Foreskin melanocyte (primary cell): ENCODE measurements at places on chromosomes 4 and X.

DNA sequence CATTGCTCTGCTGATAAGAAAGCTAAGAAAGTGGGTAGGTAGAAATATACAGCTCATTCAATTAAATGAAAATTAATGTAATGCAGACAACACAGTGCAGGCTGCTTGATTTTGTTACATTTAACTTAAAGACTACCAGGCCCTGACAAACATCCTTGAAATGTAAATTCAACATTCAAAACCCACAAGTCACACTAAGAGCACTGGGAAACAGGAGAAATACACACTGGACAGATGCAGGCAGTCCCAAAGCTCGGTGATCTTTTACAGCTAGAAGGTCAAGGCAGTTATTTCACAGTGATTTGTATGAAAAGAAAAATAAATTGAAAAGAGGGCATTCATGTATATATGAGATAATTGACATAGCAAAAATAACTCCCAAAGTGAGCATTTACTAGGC lies 94.3 kb upstream of the PLAC1 start:
- no peak for DNase-seq

- no peak for DNase-seq
Observed at GRCh38 chr4:141486375-141486997, 149.9 kb upstream of the IL15 start.

- no peak for DNase-seq
Observed at GRCh38 chrX:126141014-126141413, 25.1 kb downstream of the DCAF12L2 start.

GRCh38 chrX:15301924-15302323 lies 13.5 kb downstream of the ASB11 start:
- peak; percentile 42 for DNase-seq

DNA sequence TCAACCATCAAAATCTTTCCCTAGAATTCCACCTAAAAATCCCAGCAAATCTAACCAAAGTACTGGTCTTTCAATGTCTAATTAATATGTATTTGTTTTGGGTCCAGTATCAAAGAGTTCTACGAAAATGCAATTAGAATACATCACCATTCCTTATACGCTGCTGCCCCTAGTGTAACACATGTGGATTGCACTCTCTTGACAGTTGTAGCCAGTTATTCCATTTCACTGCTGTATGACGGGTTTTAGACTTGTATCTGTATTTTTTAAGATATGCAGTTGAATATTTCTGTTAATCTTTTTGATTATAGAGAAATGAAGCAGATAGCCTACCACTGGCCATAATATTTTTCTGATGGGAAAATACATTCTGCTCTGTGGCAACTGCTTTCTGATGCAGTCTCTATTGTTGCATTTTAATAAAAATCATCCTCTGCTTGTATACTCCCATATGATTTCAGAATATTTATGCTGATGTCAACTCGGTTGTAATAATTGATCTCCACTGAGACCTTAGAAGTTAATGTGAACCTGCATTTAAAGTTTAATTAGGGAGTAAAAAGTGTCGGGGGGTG lies 17.1 kb upstream of the PAGE2B start:
- DNase-seq, result peak; percentile 6

- no peak for DNase-seq
Observed at GRCh38 chr4:94558392-94558904, 106.7 kb downstream of the PDLIM5 start.

- no peak for DNase-seq
Observed at GRCh38 chrX:72309297-72310071, 3.8 kb upstream of the CITED1 start.

- DNase-seq, result no peak
Observed at GRCh38 chr4:11889099-11889498, 460.4 kb upstream of the HS3ST1 start.

DNA sequence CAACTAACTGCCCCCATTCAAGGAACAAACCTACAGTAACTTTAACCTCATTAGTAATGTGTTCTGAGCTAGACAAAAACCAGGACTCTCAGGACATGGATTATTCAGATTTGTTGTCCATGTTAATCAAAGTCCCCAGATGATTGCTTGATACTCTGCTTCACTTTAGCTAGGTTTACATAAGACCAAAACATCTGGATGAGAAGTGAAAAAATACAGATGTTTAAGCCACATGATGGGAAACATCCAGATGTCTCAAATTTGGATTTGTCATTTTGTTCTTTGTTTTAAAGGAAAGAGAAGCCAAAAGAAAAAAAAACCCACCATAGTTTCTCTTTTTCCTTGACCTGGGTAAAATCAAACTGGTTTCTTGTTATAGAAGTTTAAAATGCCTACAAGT lies 48.5 kb upstream of the NRK start:
- no peak for DNase-seq

DNA sequence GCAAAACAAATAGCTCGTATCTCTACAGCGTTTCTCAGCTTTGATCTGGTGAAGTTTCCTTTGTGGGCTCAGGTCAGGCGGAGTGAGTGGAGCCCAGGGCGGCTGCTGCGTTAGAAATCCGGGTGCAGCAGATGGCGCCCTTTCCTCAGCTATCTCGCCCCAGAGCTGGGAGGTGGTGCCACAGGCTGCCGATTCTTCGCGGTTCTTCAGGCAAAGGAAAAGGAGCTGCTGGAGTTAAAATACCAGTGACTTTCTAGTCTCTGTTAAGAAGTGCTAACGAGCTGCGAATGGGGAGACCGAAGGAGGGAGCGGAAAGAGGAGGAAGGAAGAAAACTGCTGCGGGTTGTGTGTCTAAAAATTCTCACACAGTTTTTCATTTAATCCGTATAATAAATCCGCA lies 114.6 kb downstream of the CPE start:
- peak; percentile 47 for DNase-seq

DNA sequence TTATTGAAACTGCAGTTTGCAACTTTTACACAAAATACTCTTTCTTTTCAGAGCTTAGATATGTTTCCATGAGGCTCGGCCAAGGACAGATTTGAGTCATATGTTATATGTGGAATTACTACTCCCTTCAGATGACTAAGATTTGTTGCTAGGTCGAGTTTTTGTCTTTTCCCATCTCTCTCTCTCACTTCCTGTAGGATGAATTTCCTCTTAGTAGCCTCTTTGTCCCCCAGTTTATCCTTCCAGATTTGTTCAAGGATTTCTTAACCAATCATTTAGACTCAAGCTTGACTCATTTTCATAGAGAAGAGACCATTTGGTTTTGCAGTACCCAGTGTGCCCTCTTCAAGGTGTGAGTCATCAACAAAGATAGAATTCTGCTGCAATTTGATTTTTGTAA lies 209.2 kb downstream of the GLUD2 start:
- peak; percentile 70 for DNase-seq

- DNase-seq, result no peak
Observed at GRCh38 chrX:104913348-104913747, 307.1 kb downstream of the TEX13A start.

DNA sequence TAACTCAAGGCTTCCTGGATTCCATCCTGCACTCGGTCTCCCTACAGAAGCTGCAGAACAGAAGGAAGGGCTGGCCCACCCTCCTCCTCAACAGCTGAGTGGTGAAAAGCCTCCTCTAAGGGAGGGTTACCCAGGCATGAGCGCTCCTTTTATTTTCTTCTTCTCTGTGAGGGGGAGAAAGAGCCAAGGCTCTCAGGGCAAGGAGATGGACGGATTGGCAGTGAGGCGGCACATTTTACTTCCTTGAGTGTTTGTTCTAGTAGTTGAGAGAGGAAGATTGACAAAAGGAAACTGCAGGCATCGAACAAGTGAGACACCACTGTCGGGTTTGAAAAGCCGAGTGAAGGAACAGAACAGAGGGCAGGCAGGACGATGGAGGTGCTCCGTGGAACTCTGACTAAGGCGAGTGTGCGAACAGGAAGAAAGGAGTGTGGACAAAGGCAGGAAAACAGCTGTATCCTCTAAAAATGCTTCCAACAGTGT lies 38.4 kb upstream of the STS start:
- no peak for DNase-seq

DNA sequence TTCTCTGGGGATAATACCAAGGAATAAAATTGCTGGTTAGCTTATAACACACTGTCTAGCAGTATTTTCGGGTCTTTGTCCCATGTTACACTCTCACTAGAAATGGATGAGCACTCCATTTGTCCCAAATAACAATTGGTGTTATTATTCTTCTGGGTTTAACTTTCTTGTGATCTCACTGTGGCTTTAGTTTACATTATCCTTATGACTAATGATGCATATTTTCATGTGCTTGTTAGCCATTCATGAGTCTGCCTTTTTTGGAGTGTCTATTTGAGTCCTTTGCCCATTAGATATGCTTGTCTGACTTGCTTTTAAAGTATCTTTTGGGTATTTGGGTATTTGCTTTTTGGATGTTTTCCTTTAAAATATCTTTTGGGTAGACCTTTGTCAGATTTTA lies 372.9 kb upstream of the TENM3 start:
- DNase-seq, result peak; percentile 90

DNA sequence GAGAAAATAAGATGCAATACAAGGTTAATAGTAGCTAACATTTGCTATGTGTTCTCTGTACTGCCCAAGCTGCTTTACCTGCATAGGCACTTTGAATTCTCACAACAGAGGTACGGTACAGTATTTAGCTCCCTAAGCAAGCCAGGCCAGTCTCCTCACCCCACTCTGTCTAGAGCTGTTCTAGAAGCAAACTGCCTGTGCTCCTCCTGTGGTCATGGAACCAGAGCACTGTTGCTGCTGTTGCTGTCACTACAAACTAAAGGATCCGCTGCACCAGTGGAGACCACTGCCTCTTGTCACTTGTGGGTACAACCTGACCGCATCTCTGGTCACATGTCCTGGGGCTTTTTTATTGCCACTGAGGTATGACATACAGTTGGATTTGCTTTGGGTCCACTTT lies 19.6 kb downstream of the ZNF330 start:
- no peak for DNase-seq

DNA sequence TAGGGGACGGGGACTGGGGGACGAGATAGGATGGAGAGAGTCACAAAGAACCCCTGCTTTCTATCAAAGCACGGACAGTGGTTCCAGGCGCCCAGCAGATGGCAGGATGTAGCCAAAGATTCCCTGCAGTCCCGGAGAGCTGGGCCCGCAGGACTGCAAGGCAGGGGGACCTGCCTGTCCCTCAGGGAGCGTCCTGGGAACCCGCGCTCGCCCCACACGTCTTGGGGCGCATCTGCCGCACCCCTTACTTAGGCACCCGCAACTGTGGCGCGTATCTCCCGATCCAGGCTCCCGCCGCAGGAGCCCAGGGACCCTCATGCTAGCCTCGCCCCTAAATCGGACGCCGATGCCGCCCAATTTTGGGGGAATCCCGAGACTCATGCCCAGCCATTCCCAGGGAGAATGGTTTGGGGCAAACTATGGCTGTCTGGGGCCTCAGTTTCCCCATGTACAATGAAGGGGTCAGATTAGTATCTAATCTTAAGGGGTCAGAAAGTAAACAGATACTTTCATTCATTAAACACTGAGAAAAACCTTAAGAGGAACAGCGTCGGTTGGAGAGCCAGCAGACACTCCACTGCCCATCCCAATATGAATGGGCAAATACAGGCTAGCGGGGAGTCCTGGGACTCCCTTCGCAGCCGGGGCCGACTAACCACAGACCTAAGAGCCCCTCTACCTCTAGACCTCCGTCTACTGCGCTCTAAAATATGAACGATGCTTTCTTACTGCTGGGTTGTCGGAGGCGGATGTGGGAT lies 581 bp upstream of the STK32B start:
- peak; percentile 69 for DNase-seq

DNA sequence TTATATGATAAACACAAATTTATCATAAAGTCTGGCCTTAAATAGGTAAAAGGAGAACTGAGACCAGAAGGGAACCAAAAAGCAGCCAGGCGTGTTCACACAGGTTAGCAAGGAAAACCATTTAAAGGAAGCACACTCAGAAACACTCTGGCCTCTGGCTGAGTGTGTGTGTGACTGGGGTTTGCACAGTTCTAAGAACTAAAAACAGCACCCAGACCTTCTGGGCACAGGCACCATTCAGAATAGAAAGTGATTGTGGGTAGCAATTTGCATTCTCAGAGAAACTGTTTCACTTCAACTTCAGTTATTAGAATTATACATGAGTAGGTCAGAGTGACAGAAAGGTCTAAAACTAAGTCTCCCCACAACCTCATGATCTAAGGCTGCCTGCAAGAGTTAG lies 10.0 kb downstream of the GPR82 start:
- no peak for DNase-seq

- DNase-seq, result no peak
Observed at GRCh38 chr4:24887881-24888430, 24.9 kb downstream of the CCDC149 start.

- DNase-seq, result peak; percentile 67
Observed at GRCh38 chr4:124018383-124019317, 622.1 kb downstream of the SPRY1 start.

GRCh38 chr4:185599553-185600243 lies 64.4 kb upstream of the PDLIM3 start:
- DNase-seq, result no peak

DNA sequence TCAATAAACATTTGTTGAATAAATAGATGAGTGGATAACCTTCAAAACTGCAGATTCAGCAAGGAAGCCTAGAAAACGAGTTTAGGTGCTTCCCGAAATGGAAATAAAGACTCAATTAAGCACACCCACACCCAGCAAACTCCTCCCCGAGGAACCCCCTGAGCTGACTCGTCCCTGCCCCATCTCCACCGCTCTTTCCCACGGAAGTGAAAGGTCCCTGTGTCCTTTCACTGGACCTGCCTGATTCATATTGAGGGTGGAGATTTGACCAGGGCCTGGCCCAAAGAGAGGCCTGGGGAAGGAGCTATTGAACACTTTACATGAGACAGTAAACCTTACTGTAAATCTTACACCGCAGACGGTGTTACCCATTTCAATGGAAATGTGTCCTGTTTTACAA lies 129.1 kb downstream of the CPZ start:
- DNase-seq, result no peak

GRCh38 chr4:86250006-86250405 lies 109.8 kb downstream of the MAPK10 start:
- no peak for DNase-seq

DNA sequence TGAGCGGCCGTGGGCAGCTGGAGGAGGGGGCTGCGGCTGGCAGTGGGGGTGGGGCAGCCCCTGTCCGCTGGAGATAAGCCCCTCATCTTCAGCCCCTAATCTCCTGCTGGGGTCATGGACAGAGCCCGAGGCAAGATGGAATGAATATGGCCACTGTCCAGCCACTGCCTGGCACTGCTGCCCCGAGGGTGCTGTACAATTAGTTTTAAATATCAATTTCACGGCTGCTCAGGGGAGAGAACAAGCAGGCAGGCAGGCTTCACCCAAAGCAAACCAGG lies 64.1 kb upstream of the NKX1-1 start:
- no peak for DNase-seq

DNA sequence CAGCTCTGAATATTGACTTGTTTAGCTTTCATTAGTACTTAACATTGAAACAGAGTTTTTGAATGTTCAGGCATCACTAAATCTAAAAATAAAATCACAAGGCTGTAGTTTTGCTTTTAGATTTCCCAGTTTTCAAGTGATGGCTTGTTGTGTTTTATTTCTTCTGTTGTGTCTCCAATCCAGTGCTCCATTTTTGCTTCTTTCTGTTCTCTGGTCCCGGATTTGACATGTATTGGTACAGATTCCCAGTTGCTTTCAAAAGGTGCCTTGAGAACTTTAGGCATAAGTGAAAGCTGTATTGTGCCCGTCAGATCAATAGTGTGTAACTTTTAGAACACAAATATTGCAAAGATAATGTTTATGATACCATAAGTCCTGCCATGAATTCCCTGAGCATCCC lies 53.2 kb downstream of the ARHGAP10 start:
- DNase-seq, result no peak
